Right lobe of liver (tissue), 6 donors: ENCODE measurements at places on chromosomes 13 and 19.
A peak's percentile ranks its signal among the peaks of the same experiment; 100 is the strongest.

GRCh38 chr13:24005755-24006281 is 108.5 kb upstream of the C1QTNF9B start:
- H3K4me3 ChIP-seq = no peak overlapping the region
- H3K27me3 ChIP-seq = no peaks in the 10 kb centered on the region
- no peak overlapping the region for H3K27ac ChIP-seq
- DNase-seq = no peak
- no peaks in the 10 kb centered on the region for H3K36me3 ChIP-seq

GRCh38 chr19:50387176-50387867 is 3.2 kb downstream of the POLD1 start:
- no peaks in the 10 kb centered on the region for H3K27me3 ChIP-seq
- H3K4me1 ChIP-seq = no peaks in the 10 kb centered on the region
- H3K27ac ChIP-seq = no peak overlapping the region
- H3K36me3 ChIP-seq = no peaks in the 10 kb centered on the region

DNA sequence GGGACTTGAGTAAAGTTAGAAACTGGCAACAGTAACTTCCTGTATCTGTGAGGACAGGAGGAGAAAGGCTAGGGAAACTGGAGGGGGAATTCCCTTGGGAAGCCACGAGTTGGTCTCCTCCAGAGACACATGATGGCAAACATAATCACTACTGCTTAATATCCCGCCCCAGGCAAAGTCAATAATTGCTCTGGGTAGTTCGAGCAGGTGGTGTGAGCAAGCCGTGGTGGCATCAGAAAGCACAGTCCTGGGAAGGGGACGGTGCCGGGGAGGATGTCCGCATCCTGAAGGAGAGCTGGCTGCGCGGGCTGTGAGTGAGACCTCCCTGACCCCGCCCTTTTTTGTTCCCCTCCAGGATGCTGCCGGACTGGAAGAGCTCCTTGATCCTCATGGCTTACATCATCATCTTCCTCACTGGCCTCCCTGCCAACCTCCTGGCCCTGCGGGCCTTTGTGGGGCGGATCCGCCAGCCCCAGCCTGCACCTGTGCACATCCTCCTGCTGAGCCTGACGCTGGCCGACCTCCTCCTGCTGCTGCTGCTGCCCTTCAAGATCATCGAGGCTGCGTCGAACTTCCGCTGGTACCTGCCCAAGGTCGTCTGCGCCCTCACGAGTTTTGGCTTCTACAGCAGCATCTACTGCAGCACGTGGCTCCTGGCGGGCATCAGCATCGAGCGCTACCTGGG is 1.4 kb downstream of the FFAR2 start:
- H3K4me1 ChIP-seq = no peaks in the 10 kb centered on the region
- H3K4me3 ChIP-seq = no peak overlapping the region
- H3K27me3 ChIP-seq = no peaks in the 10 kb centered on the region

- H3K27me3 ChIP-seq = no peaks in the 10 kb centered on the region
- no peak overlapping the region for H3K4me3 ChIP-seq
- no peaks in the 10 kb centered on the region for H3K36me3 ChIP-seq
- H3K4me1 ChIP-seq = no peaks in the 10 kb centered on the region
- H3K27ac ChIP-seq = no peak overlapping the region
- no peak for DNase-seq
Measured at GRCh38 chr19:47641891-47642485, 33.1 kb downstream of the BICRA start.

- H3K4me3 ChIP-seq = no peak overlapping the region
- H3K36me3 ChIP-seq = no peaks in the 10 kb centered on the region
- H3K27ac ChIP-seq = no peak overlapping the region
- no peak for DNase-seq
- no peaks in the 10 kb centered on the region for H3K4me1 ChIP-seq
Measured at GRCh38 chr19:34818270-34818669, 45.3 kb upstream of the ZNF599 start.

- H3K4me1 ChIP-seq = no peaks in the 10 kb centered on the region
- peak overlapping the region; percentile 11 for H3K27ac ChIP-seq
- no peak for DNase-seq
- H3K27me3 ChIP-seq = no peaks in the 10 kb centered on the region
- peak overlapping the region; percentile 9 for H3K4me3 ChIP-seq
- no peaks in the 10 kb centered on the region for H3K36me3 ChIP-seq
Measured at GRCh38 chr13:43074824-43075510, 51.6 kb downstream of the DNAJC15 start.

GRCh38 chr13:51717786-51718398 is 86.1 kb downstream of the DHRS12 start:
- no peak overlapping the region for H3K4me3 ChIP-seq
- H3K36me3 ChIP-seq = no peaks in the 10 kb centered on the region
- no peaks in the 10 kb centered on the region for H3K4me1 ChIP-seq

DNA sequence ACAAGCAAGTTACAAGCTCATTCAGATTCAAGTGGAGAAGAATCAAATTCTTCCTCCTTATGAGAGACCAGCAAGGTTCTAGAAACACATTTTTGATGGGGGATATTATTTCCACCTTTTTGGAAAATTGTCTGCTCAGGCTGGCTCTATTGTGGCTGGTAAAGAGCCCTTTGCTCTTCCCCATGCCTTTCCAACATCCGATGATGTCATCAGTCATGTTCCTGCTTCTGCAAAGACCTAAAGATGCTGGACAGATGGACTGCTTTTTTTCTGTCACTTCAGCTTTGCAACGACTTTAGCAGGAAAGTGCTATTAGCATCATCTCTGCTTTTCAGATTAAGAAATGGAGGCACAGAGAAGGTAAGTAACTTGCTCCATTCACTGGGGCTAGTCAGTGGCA is 4.2 kb downstream of the ADGRE3 start:
- DNase-seq = no peak
- H3K27ac ChIP-seq = no peak overlapping the region
- no peak overlapping the region for H3K4me3 ChIP-seq
- H3K36me3 ChIP-seq = no peaks in the 10 kb centered on the region
- no peaks in the 10 kb centered on the region for H3K4me1 ChIP-seq
- no peaks in the 10 kb centered on the region for H3K27me3 ChIP-seq

DNA sequence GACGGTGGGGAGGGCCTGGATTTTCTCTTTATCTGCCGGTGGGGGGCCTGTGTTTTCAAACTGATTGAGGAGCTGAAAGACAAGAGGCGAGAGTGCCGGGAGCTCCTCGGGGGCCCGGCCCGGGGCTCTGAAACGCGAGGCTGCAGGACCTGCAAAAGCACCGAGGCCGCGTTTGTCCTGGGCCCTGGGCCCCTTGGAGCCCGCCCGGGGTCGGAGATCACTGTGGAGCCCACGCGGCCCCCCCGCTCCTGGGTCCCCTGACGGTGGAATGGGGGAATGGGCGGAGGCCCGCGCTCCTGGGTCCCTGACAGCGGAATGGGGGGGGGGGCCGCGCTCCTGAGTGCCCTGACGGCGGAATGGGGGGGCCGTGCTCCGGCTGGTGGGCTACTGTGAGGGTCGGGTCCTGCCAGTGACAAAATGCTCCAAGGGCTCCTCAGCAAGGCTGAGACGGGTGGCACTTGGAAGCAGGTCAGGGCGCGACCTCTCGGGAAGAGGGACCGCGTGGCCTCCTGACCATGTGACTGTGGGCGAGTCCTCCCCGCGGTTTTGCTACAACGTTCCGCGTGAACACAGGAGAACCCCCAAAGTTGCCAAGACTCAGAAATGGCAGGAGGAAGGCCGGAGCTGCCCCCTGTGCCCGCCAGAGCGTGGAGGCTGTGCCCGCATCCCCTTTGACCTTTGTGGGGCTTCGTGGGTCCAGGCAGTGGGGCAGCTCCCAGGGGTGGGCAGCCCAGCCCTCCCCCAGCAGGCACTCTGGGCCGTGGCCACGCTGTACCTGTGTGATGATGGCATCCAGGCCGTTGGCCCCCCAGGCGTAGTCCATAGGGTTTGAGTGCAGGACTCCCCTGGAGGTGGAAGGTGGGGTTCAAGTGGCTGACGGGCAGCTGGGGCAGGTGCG is 9.5 kb downstream of the FGF22 start:
- no peak for DNase-seq
- H3K36me3 ChIP-seq = no peaks in the 10 kb centered on the region
- H3K27ac ChIP-seq = no peak overlapping the region
- H3K4me3 ChIP-seq = no peak overlapping the region
- H3K4me1 ChIP-seq = no peaks in the 10 kb centered on the region

- no peak overlapping the region for H3K27ac ChIP-seq
- H3K4me1 ChIP-seq = no peaks in the 10 kb centered on the region
- H3K4me3 ChIP-seq = no peak overlapping the region
Measured at GRCh38 chr19:31418055-31418454, 68.8 kb upstream of the TSHZ3 start.

DNA sequence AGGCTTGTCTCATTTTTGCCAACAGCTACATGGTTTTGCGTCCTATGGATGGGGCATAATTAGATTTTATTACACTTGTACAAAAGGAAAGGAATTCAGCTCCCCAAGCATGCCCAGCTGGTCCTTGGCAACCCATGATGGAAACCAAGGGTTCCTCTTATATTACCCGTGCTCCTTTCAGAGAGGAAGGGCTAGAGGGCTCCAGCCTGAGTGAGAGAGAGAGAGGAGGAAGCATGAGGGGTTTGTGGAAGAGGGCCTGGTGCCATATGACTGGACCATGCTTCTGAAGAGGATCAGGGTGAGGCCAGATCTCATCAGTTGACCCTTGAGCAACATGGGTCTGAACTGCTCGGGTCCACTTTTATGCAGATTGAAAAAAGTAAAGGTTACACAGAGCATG is 3.5 kb upstream of the RPS9 start:
- no peaks in the 10 kb centered on the region for H3K27me3 ChIP-seq
- H3K27ac ChIP-seq = no peak overlapping the region
- DNase-seq = no peak
- H3K36me3 ChIP-seq = peaks cover 22% of the 10 kb centered on the region

DNA sequence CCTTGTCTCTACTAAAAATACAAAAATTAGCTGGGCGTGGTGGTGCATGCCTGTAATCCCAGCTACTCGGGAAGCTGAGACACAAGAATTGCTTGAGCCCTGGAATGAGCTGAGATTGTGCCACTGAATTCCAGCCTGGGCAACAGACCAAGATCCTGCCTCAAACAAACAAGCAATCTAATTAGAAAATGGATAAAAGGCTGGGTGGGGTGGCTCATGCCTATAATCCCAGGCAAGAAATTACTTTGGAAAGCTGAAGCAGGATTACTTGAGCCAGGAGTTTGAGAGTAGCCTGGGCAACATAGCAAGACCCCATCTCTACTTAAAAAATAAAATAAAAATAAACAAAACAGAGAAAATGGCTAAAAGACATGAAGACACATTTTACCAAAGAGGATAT is 77.0 kb downstream of the CAB39L start:
- no peak for DNase-seq
- H3K36me3 ChIP-seq = no peaks in the 10 kb centered on the region
- no peak overlapping the region for H3K27ac ChIP-seq
- H3K4me3 ChIP-seq = no peak overlapping the region
- H3K4me1 ChIP-seq = no peaks in the 10 kb centered on the region

- H3K4me3 ChIP-seq = no peak overlapping the region
- peaks cover 39% of the 10 kb centered on the region for H3K4me1 ChIP-seq
- H3K27me3 ChIP-seq = no peaks in the 10 kb centered on the region
- no peaks in the 10 kb centered on the region for H3K36me3 ChIP-seq
- DNase-seq = no peak
Measured at GRCh38 chr19:18501351-18501750, 20.5 kb downstream of the ELL start.

GRCh38 chr19:49339301-49340068 is 4.3 kb downstream of the CD37 start:
- H3K27ac ChIP-seq = peak overlapping the region; percentile 89
- no peaks in the 10 kb centered on the region for H3K27me3 ChIP-seq
- H3K4me1 ChIP-seq = no peaks in the 10 kb centered on the region
- peak overlapping the region; percentile 43 for H3K4me3 ChIP-seq
- H3K36me3 ChIP-seq = no peaks in the 10 kb centered on the region
- peak; percentile 86 for DNase-seq

- no peaks in the 10 kb centered on the region for H3K4me1 ChIP-seq
- DNase-seq = no peak
- H3K27ac ChIP-seq = no peak overlapping the region
- no peaks in the 10 kb centered on the region for H3K27me3 ChIP-seq
Measured at GRCh38 chr13:25775986-25776385, 275.8 kb downstream of the SHISA2 start.

GRCh38 chr13:110115591-110115990 is 191.4 kb downstream of the COL4A1 start:
- H3K4me3 ChIP-seq = no peak overlapping the region
- no peak for DNase-seq
- H3K36me3 ChIP-seq = no peaks in the 10 kb centered on the region
- peaks cover 9% of the 10 kb centered on the region for H3K27me3 ChIP-seq

DNA sequence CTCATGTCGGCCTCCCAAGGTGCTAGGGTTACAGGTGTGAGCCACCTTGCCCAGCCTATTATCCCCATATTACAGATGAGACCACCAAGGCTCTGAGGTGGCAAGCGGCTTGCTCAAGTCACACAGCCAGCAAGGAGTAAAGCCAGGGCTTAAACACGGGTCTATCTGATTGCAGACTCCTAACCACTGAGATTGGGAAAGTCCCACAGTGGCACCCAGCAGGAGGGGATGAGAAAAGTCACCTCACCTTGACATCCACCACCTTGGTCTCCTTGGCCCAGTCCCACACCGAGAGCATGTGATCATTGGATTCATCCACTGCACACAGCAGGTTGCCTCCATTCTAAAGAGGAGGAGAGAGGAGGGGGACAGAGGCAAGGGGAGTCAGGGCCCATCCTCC is 9.5 kb downstream of the EML2 start:
- no peak overlapping the region for H3K4me3 ChIP-seq
- H3K27ac ChIP-seq = no peak overlapping the region
- DNase-seq = no peak
- H3K4me1 ChIP-seq = no peaks in the 10 kb centered on the region
- peaks cover 5% of the 10 kb centered on the region for H3K36me3 ChIP-seq
- H3K27me3 ChIP-seq = no peaks in the 10 kb centered on the region

- no peaks in the 10 kb centered on the region for H3K27me3 ChIP-seq
- DNase-seq = no peak
- H3K27ac ChIP-seq = no peak overlapping the region
Measured at GRCh38 chr13:25946321-25946720, 105.5 kb downstream of the SHISA2 start.

DNA sequence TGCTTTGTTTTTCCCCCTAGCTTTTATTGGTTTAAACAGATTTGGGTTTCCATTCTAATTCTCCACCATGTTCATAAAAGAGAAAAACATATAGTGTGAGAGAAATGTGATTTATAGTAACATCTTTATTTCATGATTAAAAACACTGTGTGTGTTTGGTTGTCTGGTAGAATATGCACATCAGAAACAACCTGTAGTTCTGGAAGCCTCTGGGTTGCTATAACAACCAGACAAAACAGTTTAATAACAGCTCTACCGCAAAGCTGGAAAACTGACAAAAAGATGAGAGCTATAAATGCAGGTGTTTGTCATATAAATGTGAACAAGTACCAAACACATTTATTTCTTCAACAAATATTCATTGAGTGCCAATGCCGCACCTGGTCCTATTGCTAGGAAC is 9.8 kb downstream of the KBTBD6 start:
- no peaks in the 10 kb centered on the region for H3K4me1 ChIP-seq
- no peaks in the 10 kb centered on the region for H3K36me3 ChIP-seq
- DNase-seq = no peak
- no peak overlapping the region for H3K27ac ChIP-seq
